MCF 10A (cell line): ENCODE measurements at places on chromosomes 6 and 20.

DNA sequence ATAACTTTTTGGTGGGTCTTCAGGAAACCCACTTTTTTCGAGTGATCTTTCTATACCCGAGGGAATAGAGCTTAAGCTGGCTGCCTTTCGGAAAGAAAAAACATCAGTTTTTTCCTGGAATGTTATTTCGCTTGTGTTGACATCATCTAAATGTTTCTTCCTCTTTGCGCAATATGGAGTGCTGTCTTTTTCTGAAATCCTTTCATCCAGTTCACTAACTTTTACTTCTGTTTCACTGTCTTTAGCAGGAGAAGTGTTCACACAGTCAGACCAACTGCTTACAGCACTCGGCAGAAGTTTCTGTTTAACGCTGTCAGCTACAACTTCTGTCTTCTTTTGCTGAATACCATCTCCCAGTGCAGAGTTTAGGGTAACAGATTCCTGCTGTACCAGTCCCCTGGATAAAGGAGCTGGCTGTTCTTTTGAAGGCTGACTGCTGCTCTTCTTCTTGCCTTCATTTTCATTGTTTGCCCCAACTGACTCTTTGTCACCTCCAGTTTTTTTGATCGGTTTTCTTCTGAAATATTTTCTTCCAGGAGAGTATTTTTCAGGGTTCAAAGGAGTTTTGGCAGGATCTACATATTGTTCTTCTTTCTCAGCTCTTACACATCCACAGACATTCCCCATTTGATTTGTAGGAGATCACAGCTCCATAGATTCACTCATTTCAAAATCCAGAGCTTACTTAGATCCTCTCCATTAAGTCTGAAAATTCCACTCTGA is 50.0 kb upstream of the DST start:
- DNase-seq, result peak; percentile 59

- DNase-seq, result peak; percentile 23
Measured at GRCh38 chr6:51844336-51844735, 243.1 kb downstream of the PKHD1 start.

- DNase-seq, result no peak
Measured at GRCh38 chr6:11598687-11599086, 61.1 kb downstream of the TMEM170B start.

DNA sequence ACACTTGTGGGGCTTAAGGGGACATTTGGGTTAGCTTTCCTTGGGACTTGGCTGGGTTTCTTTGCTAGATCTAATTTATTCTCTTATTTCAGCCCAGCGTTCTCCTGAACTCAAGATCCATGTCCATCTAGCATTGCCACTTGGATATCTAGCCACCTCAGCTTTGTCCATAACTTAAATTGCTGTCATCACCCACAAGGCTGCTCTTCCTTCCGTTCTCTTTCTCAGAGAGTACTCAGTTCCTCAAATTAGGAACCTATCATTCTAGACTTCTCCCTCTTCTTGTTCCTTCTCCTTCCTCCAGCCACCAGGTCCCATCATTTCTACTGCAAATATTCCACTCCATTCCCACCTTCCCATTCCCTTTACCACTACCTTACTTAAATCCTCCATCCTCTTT is 4.3 kb downstream of the SMIM26 start:
- DNase-seq, result no peak

DNA sequence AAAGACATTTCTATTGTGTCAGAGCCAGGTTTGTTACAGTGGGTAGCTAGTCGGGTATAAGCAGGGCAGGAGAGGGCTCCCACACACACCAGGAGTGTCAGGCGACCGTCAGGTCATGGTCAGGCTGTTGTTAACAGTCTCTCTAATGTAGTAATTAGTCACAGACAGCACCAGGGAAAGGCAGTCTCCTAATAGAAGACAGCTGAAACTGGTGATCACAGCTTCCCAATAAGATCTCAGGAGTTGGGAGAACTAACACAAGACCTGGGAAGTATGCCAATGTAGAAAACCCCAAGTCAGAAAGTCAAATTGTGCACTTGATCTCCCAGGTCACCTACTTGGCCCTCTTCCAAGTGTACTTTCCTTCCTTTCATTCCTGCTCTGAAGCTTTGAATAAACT is 53.0 kb upstream of the GPR6 start:
- DNase-seq, result peak; percentile 40

DNA sequence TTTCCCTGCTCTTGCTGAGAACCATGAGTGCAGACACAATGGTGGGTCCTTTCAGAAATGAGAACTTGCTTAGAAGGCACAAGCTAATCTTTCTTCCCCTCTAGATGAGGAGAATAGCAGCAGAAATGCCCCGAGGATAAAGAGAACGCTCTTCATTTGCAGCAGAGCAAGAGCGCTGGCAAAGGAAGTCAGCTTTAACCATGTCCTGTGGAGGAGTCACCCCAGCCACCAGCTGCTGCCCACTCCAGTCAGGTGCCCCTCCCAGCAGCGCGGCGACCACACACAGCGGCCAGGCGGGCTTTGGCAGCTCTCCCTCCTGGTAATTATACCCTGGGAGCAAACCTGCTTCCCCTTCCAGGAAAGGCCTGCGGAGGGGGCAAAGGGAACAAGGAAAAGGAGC is 42.4 kb upstream of the EMILIN3 start:
- DNase-seq, result no peak

DNA sequence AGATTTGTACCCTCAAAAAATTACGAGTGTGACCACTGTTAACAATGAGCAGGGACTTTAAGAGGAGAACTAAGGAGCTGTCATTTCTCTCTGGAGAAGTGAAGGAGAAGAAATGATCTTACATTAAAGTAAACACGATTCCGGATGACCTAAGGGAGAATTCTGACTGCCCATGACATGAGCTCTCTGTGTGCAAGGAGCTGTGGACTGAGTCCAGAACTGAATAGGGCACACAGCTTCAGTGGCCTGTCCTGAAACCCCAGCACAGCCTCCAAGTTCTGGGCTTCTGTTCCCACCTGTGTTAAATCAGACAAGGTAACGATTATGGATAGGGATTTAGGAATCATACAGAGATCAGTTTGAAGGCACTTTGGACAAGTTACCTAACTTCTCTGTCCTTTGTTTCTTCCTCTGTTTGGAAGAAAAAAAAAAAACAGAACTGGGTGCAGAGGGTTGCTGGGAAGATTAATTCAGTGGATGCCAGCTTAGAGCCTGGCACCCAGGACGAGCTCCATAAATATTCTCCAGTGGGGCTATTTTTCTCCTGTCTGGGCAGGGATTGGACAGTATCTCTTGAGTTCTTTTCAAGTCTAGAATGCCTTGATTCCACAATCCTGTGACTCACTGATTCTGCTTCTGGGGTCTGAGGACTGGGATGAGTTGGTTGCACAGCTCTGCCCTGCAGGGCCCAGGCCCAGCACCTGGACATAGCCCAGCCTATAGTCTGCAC is 65.7 kb downstream of the MRPL14 start:
- DNase-seq, result peak; percentile 81

- no peak for DNase-seq
Measured at GRCh38 chr6:138400326-138400725, 3.7 kb upstream of the HEBP2 start.

- DNase-seq, result peak; percentile 33
Measured at GRCh38 chr20:9218531-9218961, 149.7 kb downstream of the PLCB4 start.
